ENCODE measurements at places on chromosomes 1 and 21.

GRCh38 chr21:41158026-41158425, 9.9 kb upstream of the BACE2 start:
- DNase-seq, result no peak
- no peaks in the 10 kb centered on the region for H3K4me1 ChIP-seq
- no peak overlapping the region for H3K27ac ChIP-seq
- H3K36me3 ChIP-seq, result no peaks in the 10 kb centered on the region

- peaks cover 22% of the 10 kb centered on the region for H3K4me1 ChIP-seq
- H3K27ac ChIP-seq, result no peak overlapping the region
- H3K4me3 ChIP-seq, result no peak overlapping the region
- no peaks in the 10 kb centered on the region for H3K36me3 ChIP-seq
- H3K27me3 ChIP-seq, result no peaks in the 10 kb centered on the region
Observed at GRCh38 chr1:109160071-109160840, 46.3 kb downstream of the ELAPOR1 start.

- no peaks in the 10 kb centered on the region for H3K36me3 ChIP-seq
- no peak overlapping the region for H3K4me3 ChIP-seq
- H3K4me1 ChIP-seq, result peaks cover 47% of the 10 kb centered on the region
- no peaks in the 10 kb centered on the region for H3K27me3 ChIP-seq
Observed at GRCh38 chr1:26368486-26368885, 4.1 kb downstream of the ZNF683 start.

DNA sequence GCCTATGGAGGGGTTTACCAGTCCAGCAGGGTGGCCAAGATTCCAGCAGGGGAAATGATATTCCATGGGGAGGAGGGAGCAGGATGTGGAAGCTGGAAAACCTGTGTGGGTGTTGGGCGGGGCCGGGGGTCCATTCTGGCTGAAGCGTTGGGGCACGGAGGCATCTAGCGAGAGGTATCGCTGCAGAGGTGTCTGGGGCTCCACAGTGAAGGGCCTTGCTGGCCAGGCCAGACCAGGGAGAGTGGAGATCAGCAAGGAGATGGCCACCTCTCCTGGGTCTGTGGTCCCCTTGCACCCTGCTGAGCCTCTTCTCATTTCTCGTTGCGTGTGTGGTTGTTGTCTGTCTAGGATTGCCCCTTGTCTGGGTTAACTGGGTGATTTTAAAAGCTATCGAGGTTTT, 6.2 kb downstream of the COQ8A start:
- H3K4me3 ChIP-seq, result no peak overlapping the region
- DNase-seq, result no peak
- H3K27ac ChIP-seq, result no peak overlapping the region
- no peaks in the 10 kb centered on the region for H3K27me3 ChIP-seq
- no peaks in the 10 kb centered on the region for H3K36me3 ChIP-seq
- peaks cover 44% of the 10 kb centered on the region for H3K4me1 ChIP-seq

DNA sequence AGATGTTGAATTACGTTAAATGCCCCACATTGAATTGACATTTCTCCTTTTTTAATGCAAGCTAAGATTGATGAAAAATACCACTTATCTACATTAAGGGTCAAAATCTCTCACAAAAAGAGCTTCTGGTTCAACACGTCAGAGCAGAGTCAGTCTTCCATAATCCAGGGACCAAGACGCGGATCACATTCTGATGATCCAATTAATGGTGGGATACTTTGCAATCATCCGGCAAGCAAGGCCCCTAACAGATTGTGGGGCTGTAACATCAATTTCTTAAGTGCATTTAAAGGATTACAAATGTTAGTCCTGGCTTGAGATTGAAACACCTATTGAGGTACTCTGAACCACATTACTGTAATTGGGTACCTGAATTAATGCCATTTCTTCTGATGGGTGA, 120.2 kb upstream of the ESRRG start:
- no peaks in the 10 kb centered on the region for H3K27me3 ChIP-seq
- no peak overlapping the region for H3K27ac ChIP-seq
- no peak for DNase-seq

- no peak overlapping the region for H3K4me3 ChIP-seq
- H3K27ac ChIP-seq, result no peak overlapping the region
- H3K36me3 ChIP-seq, result peaks cover 3% of the 10 kb centered on the region
- H3K4me1 ChIP-seq, result peaks cover 11% of the 10 kb centered on the region
Observed at GRCh38 chr1:30853350-30853749, 55.2 kb downstream of the SDC3 start.
